ENCODE measurements at places on chromosomes 3 and 15.

GRCh38 chr15:25091421-25092158 is 136.8 kb downstream of the SNRPN start:
- DNase-seq = no peak

GRCh38 chr15:45009046-45009445 is 13.9 kb upstream of the SORD start:
- DNase-seq = no peak

- no peak for DNase-seq
These were observed 53.3 kb upstream of the TBC1D5 start for GRCh38 chr3:17795711-17796110.

DNA sequence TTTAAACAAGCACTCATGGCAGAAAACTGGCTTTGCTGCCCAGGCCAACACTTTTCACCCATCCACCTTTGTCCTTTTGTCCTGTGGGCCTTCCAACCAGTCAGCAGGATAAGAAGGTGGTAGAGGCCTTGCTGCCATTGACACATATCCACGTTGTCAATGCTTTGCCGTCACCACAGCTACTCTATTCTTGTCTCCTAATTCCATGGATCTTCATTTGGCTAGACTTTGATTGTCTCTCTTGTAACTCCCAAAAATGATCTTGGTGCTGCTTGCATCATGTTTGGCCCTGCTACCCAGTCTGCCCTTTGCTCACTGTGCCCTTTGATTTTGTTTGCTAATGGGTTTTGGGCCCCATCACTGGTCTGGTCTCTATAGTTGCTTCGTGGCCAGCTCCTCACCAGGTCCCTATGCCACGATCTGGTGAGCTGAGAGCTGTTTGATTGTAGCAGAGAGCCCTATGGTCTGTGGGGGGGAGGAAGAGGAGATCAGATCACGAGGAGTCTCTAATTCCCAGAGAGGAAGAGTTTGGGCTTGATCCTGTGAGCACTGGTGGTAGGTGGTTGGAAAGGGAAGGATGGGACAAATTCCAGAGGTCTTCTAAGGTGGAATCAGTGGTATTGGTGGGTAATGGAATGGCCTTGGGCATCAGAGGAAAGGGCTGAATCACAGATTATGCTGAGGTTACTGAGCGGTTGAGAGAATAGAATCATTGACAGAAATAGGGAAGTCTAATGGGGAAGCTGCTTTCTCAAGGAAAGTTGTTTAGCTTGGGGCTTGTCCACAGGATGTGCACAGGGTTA is 40.3 kb downstream of the ABHD2 start:
- no peak for DNase-seq

GRCh38 chr15:66586155-66586976 is 20.6 kb upstream of the LCTL start:
- DNase-seq = no peak

DNA sequence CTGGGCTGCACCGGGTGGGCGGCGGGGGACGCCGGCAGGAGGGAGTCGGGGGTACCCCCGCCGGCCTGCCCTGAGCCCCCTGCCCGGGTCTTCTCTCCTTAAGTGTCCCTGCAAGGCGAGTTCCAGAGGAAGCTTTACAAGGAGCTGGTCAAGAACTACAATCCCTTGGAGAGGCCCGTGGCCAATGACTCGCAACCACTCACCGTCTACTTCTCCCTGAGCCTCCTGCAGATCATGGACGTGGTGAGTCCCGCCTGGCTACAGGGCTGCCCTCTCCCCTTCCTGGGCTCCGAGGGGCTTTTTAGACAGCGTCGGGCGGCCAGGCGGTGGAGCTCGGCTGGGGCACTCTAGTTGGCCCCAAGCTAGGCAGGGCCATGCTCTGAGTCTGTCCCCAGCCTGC is 480 bp downstream of the CHRNA7 start:
- no peak for DNase-seq

DNA sequence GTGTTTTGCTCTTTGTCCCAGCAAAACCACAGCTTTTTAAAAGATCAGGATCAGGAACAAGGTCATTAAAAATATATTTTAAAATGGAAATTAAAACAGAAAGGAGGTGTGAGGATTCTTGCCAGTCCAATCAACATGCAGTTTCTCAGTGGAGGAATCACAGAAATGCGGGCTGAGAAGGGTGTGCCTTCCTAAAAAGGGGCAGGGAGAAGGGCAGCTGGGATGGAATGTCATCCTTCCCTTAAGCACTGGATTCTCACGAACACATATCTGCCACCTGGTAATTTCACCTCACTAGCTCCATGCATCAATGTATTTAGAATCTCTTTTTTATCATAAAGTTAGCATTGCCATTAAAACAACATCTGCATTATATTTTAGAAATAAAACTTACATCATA is 21.4 kb downstream of the ABI3BP start:
- no peak for DNase-seq

GRCh38 chr3:146914409-146914808 is 309.3 kb upstream of the PLSCR5 start:
- DNase-seq = no peak

DNA sequence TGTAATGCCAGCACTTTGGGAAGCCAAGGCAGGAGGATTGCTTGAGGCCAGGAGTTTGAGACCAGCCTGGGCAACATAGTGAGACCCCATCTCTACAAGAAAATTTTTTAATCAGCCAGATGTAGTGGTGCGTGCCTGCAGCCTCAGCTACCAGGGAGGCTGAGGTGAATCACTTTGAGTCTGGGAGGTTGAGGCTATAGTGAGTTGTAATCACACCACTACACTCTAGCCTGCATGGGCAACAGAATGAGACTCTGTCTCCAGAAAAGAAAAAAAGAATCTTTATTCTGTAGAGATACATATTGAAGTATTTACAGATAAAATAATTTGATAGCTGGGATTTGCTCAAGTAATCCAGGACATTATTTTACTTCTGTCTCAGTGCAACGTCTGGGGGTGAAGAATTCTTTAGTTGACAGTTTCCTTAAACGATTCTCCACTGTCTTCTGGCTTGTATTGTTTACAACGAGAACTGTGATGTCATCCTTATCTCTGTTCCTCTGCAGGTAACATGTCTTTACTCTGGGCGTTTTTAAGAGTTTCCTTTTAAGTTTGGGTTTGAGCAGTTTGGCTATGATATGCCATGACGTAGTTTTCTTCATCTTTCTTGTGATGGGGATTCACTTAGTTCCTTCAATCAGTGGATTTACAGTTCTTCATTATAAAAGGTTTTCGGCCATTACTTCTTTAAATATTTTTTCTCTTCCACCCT is 26.3 kb downstream of the KPNA1 start:
- no peak for DNase-seq

Data from non-pigmented ciliary epithelial cell (primary cell).